ENCODE measurements at places on chromosomes 6 and 20. TPM values are rescaled to one million over a fixed set of nuclear protein-coding genes. Genes with fewer than 3 reads are reported as not detected.

LRRC1 gene
- total RNA-seq = 1.5 TPM

GHRH gene
- total RNA-seq = not detected

TMEM244 gene
- 0.78 TPM for total RNA-seq

TRDN gene
- not detected for total RNA-seq

PRSS16 gene
- total RNA-seq = not detected

ANKRD60 gene
- total RNA-seq = not detected

SEC23B gene
- 48.5 TPM for total RNA-seq
